ENCODE measurements at places on chromosomes 12 and 14.

DNA sequence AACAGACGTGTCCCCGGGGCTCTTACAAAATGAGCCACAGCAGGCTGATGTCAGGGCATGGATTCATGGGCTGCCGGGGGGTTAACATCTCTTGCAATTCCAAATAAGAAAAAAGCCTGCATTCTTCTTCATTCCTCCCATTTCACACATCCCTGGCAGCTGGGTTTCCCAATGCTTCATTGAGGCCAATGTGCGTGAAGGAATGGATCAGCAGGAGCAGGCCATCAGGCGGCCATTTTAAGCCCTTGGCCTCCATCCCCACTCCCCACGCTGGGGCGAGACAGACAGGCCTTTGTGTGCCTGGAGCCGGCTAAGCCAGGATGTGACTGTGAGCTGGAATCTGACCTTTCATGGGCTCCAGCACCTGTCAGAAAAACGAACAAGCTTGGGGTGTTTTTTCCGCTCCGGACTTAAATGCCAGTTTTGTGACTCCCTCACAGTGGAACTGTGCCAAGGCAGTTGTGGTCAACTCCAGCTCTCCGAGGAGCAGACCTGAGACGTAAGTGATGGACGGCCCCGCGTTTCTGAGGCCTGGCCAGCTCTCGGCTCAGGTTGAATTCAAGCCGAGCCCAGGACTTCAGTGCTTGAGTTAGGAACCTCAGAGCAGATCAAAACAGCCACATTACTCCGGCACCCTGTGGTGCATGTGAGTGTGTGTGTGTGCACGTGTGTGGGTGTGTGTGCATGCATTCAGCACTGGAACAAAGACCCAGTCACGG is 133.1 kb downstream of the TMEM30B start:
- peak; percentile 77 for DNase-seq

DNA sequence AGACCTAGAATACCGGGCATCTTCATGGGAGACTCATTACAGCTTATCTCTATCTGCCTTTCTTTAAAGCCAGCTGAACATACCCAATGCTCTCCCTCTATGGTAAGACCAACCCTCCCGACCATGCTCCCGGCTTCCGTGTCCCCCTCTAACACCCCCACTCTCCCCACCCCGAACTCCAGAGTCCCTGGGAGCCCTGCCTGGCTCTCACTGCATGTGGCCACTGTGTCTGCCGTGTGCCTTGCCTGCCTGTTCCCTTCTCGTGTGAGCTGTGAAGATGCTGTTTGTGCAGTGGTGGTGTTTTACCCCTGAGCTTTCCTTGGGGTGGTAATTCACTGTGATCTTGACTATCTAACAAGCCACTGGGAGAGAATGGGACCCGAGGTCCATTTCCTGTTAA is 146.4 kb upstream of the FKBP4 start:
- no peak for DNase-seq

DNA sequence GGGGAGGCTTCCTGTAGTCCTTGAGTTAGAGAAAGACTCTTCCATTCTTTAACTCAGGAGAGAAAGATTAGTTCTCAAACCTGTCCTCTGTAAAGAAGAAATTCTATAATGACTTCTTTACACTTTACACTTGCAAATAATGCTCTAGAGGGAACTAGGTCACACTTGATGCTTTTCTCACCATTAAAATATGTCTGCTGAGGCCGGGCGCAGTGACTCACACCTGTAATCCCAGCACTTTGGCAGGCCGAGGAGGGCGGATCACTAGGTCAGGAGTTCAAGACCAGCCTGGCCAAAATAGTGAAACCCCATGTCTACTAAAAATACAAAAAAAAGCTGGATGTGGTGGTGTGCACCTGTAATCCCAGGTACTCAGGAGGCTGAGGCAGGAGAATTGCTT is 6.3 kb downstream of the NTN4 start:
- DNase-seq, result no peak

GRCh38 chr12:115802767-115803166 is 474.7 kb downstream of the MED13L start:
- DNase-seq, result no peak

- no peak for DNase-seq
Measured at GRCh38 chr12:30602678-30603077, 93.0 kb downstream of the IPO8 start.

DNA sequence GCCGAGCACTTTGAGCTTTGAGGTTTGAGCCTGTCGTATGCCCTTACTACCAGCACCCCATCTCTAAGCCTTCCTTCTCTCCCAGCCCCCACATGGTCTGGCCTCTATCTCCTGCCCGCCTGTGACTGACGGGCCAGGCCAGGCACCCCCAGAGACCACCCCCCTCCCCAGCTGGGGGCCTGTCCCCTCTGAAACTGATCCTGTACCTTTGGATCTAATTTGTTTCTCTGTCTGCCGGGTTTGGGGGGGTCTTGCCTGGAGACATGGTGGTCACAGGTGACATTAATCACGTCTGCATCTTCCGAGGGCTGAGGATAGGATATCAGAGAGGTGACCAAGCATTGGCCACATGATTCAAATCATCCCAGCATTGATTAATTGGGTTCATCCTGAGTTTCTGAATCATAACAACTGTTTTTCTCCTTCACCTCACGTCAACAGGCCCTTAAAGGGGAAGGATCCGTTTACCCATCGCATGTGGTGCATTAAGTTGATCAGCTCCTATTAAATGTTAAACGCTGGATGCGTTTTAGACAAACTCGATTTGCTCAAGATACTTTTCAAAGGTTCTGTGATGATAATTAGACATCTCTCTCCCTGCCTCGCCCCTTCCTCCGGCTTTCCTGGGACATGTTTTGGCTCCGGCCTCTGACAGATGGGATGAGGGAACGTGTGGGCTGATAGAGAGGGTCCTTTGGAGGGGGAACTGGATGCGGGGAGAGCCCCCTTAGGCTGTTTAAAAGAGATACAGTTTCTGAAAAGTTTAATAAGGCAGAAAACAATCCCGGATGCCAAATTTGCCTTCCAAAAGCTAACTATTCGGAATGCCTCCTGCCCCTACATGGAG is 63.3 kb upstream of the TBX3 start:
- no peak for DNase-seq

- DNase-seq, result no peak
Measured at GRCh38 chr14:64692189-64692985, 11.8 kb upstream of the PLEKHG3 start.

- no peak for DNase-seq
Measured at GRCh38 chr12:108600702-108601007, 2.8 kb upstream of the TMEM119 start.

DNA sequence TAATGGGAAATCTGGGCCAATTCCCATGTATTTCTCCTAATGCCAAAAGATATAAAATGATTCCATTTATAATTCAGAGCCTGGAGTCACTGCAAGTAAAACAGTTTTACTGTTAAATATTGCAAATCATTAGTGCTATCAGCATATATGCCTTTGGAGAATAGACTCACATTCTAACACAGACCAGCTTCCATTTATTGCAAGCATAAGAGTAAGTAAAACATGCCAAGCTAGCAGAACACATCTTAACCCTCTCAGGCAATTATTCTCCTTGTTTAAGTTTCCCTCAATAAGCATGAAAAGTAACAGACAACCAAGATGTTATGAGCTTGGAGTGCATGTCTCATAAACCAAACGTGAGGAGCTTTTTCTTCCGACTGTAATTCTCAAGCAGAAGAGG is 173.9 kb upstream of the GRIP1 start:
- no peak for DNase-seq

DNA sequence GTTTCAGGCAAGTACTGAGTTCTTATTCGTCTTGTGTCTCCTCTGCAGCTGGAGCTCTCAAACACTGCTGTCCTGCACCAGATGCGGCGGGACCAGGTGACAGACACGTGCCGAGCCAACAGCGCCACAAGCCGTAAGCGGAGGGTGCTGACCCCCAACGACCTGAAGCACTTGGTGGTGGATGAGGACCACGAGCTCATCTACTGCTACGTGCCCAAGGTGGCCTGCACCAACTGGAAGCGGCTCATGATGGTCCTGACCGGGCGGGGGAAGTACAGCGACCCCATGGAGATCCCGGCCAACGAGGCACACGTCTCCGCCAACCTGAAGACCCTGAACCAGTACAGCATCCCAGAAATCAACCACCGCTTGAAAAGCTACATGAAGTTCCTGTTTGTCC is 201.2 kb downstream of the SLC41A2 start:
- DNase-seq, result no peak

DNA sequence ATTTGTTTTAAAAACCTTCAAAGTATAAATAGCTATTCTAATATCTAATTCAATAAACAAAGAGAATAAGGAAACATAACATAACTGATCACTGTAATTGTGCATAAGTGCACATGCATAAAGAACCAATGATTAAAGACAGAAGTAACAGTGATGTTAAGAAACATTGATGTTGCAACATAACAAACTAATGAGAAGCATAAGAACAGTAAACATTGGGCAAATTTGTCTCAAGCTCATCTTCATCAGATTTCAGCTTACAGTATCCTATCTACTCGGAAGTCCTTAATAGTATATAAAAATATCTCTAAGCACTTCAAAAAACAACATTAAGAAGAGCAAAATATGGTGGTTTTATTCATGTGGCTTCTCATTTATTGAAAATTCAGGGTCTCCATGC is 97.6 kb downstream of the GARIN6 start:
- DNase-seq, result no peak

GRCh38 chr12:30514666-30515065 is 181.0 kb downstream of the IPO8 start:
- DNase-seq, result no peak

DNA sequence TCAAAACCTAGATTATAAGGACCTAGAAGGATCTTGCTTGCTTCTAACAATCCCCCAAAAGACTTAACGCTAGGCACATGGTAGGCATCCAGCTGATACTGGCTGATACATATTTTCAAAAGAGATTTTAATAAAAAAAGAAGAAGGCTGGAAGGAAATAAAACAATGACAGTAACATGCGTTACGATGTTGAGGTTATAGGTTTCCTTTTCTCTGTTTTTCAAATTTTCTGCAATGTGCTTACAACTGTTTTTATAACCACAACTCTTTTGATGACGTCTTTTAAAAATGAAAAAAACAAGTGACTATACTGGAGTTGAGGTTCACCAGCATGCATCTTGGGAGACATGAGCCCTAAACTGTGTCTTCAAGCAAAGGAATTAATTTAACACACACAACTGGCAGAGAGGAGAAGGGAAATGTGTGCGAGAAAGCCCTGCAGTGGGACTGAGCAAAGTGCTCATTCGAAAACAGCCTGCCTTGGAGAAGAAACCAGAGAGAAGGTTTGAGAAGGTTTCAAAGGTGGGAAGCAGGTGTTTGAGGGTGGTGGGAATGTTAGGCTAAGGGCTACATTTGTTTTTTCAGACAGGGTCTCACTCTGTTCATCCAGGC is 80.4 kb downstream of the DUSP16 start:
- no peak for DNase-seq

GRCh38 chr12:96883571-96883970 is 23.5 kb upstream of the NEDD1 start:
- DNase-seq, result no peak

DNA sequence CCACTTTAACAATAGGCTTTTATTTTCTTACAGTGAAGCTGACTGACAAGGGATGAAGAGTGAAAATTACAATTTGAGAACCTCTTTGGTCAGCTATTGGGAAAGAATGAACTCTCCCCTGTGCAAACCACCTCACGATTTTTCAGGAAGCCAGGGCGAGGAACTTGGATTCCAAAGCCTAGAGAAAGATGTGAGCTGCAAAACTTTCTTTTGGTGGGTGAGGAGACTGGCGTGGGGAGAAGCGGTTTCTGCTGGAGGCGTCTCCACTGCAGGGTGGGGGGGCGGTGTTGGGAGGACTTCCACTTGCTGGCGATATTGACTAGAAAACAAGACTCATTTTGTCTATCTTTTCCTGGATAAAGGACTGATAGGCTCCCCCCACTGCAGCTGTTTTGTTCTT is 59.3 kb upstream of the VRK1 start:
- no peak for DNase-seq

- DNase-seq, result no peak
Measured at GRCh38 chr12:18320976-18321375, 59.7 kb downstream of the PIK3C2G start.

DNA sequence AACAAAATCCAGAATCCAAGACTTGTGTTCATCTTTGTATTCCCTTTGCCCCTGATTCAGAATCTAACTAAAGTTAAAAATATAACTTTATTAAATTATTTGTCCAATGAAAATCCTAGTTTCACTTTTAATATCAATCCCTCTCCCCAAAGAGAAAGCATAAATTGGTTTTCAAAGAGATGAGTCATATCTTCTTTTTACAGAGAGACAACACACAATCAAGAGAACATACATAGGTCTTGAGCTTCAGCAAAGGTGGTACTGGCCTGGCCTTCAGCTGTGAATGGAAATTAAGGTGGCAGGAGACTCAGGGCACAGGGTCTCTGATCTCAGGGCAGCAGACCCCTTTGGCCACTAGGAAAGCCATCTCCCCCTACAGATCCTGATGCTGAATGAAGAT is 4.3 kb upstream of the ASCL1 start:
- DNase-seq, result no peak

GRCh38 chr14:24441485-24441884 is 1.1 kb downstream of the SDR39U1 start:
- no peak for DNase-seq

GRCh38 chr14:62673014-62673755 is 372.1 kb downstream of the KCNH5 start:
- DNase-seq, result no peak

- no peak for DNase-seq
Measured at GRCh38 chr12:112230136-112230535, 104.8 kb downstream of the TRAFD1 start.

DNA sequence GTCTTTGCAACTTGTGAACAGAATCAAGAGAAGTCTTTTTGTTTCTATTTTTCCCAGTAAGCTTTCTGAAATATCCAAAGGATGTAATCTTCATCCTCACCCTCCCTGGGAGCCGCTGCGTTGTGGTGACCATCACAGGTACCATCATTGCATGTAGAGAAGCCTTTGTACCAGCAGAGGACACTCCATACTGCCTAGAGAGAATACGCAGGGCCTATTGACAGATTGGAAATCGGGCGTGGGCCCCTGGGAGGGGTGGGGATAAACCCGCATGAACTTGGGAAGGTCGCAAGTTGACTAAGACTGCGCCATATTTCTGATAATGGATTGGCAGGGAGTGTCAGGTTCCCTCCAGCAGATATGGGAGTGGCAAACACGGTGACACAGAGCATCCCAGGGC is 12.7 kb downstream of the KRT1 start:
- DNase-seq, result no peak

- DNase-seq, result no peak
Measured at GRCh38 chr14:57212919-57213318, 55.8 kb downstream of the EXOC5 start.

DNA sequence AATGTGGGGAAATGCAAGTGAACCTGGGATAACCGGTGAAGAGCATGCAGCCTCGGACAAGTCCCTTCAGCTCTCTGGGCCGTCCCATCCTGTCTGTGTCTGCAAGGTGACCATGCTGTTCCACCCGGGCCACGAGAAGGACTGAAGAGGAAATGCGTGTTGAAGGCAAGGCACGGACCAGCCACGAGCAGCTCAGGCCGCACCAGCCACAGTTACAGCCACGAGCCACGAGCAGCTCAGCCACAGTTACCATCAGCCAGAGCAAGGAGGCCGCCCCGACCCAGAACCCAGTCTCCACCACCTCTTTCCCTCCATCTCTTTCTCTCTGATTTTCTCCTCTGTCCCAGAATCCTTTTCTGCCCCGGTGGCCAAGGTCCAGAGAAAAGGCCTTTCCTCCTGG is 18.8 kb upstream of the GALNT9 start:
- DNase-seq, result no peak
